ENCODE measurements at places on chromosomes 1 and 21.

GRCh38 chr1:115669886-115670285 lies 28.1 kb downstream of the VANGL1 start:
- DNase-seq: no peak

GRCh38 chr1:113999799-114000198 lies 20.5 kb downstream of the OLFML3 start:
- no peak for DNase-seq

- DNase-seq: no peak
Observed at GRCh38 chr1:62285440-62285839, 33.8 kb downstream of the KANK4 start.

GRCh38 chr1:180680558-180681144 lies 48.8 kb downstream of the XPR1 start:
- no peak for DNase-seq

GRCh38 chr1:91777630-91778300 lies 108.2 kb downstream of the TGFBR3 start:
- no peak for DNase-seq

DNA sequence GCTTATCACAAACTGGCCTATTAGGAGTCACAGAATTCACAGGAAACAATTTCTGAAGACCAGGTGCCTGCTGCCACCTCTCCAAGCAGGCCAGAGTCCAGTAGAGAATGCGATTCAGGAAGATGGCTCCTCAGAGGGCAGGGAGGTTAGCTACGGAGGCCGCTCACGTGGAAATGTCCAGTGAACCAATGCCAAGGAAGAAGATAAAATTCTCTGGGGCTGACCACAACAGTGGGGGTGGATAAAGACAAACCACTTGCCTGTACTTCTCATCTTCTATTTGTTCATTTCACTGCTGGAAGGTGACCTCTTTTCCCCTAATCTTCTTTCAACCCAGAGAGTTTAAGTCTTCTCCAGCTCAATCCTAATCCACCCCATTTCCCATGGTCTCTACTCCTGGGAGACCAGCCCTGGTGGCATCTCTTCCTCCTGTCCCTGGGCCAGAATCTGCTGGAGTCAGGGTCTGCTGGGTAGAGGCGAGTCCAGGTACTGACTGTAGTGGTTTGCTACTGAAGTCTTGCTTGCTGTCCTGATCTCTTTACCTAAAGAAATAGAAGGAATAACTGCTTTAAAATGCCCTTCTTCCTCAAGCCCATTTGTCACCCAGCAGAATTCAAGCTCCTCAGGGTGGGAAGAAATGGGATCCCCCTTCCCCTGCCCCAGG lies 3.2 kb downstream of the PSRC1 start:
- DNase-seq: no peak

GRCh38 chr1:80915491-80915890 lies 885.2 kb upstream of the ADGRL2 start:
- no peak for DNase-seq

DNA sequence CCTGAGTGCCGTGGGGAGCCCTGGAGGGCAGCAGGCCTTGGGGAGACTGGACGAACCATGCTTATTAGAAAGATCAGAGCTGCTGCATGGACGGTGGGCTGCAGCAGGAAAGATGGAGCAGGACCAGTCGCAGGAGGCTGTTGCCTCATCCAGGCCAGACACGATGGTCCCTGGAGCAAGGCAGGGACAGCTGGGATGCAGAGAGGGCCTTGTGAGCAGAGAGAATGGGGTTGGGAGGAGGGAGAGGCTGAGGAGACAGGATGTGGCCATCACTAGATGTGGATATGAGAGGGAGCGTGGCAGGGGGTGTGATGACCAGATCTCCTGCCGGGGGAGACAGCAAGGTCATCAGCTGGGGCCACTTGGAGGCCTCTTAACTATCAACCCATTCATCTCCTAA lies 727.6 kb downstream of the PTPRU start:
- no peak for DNase-seq

DNA sequence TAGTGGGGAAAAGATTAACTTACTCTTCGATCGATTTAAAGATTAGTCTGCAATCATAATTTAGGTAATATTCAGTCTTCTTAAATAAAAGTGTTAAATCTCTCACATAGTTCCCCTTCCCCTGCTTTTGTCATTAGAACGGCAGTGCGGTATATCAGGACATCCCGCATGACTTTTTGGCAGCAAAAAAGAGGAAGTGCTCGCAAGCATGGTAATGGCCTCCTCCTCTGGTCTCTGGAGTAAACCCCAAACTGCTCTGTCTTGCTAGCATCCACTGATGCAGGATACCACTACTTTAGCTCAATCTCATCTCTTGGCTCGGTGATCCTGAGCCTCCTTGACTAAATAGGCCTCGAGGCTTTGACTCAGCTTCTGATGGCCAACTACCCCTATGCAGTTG lies 78.7 kb upstream of the VAV3 start:
- DNase-seq: no peak

DNA sequence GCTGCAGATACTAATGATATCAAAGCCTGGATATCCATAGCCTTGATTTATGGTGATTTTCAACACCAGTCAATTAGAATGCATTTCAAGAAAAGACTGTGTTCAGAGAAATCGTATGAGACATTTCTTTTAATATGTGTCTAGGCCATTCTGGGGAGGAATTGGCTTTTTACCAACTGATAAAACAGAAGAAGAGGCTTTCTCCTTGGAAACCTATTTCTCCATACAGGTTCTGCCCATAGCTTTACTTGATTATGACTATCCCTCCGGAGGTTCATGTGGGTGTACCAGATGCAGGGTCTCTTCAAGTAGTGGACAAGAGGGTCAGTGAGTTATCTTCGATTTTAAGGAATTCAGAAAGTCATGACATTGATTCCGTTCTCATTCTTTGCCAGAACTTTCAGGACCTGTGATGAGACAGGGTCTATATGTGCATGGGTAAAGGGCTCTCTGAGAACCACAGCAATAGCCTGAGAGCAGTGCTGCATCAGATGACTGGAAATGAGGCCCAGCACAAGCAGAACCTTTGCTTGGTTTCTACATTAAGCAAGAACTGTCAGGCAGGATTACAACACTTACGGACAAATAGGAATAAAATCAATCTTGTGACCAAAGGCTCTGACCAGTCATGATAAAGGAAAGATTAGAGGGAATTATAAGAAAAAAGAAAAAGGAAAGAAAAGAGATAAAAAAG lies 263.7 kb upstream of the SGIP1 start:
- no peak for DNase-seq

All from SK-N-SH (cell line).